ENCODE measurements at places on chromosomes 6 and 20.
A peak's percentile ranks its signal among the peaks of the same experiment; 100 is the strongest.

- DNase-seq, result no peak
Observed at GRCh38 chr6:89503641-89504040, 70.7 kb downstream of the ANKRD6 start.

DNA sequence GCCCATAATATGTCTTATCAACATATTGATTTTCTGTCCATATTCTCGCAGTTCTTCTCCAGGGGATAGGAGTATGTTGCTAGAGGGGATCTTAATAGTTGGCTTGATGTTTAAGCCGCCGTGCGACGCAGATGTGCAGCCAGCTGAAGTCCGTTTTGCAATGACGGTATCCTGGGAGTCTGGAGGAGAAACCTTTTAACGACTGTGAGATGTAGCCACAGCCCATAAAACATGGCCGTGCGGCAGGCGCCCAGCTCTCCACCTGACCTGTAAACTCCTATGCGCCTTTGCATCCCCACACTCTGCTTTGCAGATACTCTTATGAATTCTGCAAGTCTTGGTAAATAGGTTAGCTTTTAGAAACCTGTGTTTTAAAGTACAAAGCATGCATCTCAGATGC, 36.9 kb downstream of the BMP6 start:
- DNase-seq, result no peak

GRCh38 chr6:56944661-56945060, 10.2 kb upstream of the BEND6 start:
- no peak for DNase-seq

DNA sequence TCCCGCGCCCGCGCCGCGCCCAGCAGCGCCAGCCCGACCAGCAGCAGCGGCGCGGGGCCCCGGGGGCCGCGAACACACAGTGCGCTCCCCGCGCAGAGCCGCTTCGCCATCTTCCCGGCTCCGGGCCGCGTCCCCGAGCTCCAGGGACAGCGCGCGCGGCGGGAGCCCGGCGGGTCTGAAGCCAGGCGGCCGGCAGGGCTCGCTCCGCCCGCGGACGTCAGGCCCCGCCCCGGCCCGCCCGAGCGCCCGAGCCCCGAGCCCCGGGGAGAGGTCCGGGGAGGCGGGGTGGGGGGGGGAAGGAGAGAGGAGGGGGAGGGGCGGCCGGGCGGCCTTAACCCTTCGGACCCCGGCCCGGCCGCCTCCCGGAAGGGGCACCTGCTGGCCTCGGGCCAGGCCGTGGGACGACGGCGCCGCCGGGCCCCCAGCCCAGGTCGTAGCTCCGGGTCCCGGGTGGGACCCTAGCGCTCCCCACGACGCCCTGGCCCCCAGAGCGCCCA, at the start of gene LAMA5:
LAMA5 (minus strand) TSS at position 177 of the 497 bp plus-strand sequence; CDS start at position 110, 67 bp downstream.
- no peak for DNase-seq

- no peak for DNase-seq
Observed at GRCh38 chr6:30260036-30260504, 46.9 kb upstream of the TRIM26 start.

DNA sequence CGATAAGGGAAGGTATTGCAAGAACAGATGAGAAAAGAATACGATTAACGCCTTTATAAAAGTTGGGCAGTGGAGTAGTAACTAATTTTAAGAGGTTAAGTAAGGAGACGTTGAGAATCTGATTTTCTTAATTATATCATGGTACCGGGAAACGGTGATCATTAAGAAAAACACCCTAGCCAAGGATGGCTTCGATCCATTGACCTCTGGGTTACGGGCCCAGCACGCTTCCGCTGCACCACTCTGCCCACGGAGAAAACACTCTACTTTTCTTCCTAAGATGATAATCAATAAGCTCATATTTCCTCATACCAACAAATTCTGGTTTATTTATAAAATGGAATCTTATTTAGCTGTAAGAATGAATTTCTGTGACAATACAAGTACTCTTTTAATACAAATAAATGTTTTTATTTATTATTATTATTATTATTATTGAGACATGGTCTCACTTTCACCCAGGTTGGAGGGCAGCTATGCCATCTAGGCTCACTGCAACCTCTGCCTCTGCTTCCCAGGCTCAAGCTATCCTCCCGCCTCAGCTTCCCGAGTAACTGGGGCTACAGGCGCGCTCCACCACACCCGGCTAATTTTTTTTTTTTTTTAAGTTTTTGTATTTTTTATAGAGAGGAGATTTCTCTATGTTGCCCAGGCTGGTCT, 8.3 kb downstream of the POM121L2 start:
- no peak for DNase-seq

DNA sequence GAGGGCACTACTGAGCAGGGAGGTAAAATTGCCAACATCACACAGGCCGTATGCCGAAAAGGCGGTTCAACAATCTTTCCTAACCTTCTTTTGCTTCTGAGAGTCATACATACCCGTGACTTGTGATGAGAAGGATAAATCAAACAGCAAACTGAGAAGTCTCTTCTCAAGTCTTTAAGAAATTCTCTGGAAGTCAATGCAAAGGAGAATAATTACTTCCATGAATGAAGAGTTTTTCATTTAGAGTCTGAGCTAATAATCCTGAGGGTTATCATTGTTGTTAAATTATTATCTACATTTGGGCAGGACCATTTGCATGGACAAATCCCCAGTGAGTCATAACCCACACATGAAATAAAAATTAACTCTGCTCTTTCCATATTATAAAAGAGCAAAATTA, 22.4 kb upstream of the ILRUN start:
- no peak for DNase-seq

- peak; percentile 89 for DNase-seq
Observed at GRCh38 chr6:81451787-81452186, 300.7 kb downstream of the TENT5A start.

GRCh38 chr6:117706504-117706903, 31.2 kb downstream of the NUS1 start:
- no peak for DNase-seq

DNA sequence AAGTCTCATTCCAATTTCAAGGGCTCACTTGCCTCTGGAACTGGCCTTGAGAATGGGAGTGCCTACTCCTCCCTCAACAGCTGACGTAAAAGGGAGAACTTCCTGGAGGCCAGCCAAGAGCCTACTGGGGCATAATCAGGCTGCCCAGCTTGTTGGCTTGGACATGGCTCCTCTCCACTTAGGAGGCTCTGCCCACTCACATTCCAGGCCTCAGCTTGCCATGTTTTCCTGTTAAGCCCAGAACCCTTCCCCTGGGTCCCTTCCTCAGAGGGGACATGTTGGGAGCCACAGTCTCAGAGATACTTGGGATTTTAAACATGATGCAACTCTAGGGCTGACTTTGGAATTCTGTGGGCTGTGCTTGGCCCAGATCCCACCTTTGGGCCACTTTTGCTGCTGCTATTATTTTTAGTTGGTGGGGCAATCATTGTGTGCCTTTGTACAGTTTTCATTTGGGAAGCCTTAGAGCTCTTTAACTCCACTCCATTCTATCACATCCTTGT, 31.5 kb upstream of the ADTRP start:
- DNase-seq, result peak; percentile 96

DNA sequence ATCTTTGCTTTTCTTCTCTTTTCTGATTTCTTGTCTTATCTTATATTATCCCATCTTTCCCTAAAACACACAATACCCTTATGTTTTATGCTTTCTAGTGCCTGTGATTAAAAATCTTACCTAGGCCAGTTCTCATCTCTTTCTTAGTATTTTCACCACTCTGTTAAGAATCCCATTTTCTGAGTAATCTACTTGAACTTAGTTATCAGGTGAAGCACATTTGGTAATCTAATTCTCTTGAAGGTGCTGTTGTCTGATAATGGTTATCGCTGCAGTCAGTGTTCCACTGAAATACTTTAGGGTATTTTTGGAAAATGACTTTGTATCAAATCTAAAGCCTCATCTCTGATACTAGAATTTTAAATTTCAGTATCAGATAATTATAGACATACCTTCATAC, 192.5 kb upstream of the MAN1A1 start:
- DNase-seq, result no peak

DNA sequence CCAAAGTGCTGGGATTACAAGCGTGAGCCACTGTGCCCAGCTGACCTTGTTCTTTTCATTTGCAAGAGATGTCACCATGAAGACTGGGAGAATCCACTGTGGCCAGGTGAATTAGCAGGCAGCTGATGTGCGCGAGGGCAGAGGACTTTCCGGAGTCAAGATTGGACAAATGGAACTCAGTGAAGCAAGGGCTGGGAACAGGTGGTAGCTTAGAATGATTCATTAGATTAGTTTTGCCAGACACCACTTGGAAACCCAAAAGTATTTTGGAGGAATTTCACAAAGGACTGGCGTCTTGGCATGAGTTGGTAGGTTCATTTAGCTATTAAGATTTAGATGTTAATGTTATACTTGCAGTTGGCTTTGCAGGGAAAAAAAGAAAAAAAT, 4.7 kb upstream of the AKAP7 start:
- DNase-seq, result no peak

DNA sequence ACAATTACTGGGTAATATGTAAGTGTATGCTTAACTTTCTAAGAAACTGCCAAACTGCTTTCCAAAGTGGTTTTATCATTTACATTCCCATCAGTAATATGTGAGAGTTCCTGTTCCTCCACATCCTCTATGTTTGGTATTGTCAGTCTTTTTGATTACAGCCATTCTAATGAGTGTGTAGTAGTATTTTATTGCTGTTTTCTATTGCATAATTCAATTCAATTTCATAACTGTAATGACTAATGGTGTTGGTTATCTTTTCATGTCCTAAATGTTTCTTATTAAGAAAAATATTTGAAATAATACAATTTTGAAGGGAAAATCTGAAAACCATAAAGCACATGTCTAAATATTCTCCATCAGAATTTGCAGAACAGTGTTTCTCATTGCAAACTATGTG, 119.3 kb downstream of the MAP3K7 start:
- DNase-seq, result no peak

DNA sequence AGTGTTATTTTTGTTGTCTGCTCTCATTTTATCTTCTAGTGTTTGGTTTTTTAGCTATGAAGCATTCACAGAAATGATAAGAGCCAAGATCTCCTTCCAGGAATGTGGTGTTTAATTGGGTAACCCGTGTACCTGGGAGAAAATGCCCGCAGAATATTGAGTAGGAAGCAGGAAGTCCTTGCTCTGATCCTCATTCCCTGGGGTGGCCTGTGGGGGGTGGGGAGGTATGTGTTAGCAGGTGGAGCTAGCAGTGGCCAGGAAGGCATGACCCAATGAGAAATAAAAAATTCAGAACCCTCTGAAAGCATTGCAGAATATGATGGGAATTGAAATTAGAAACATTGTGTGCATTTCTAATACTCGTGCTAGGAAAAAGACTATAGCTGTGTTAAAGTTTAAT, 100.8 kb downstream of the DTD1 start:
- DNase-seq, result no peak

DNA sequence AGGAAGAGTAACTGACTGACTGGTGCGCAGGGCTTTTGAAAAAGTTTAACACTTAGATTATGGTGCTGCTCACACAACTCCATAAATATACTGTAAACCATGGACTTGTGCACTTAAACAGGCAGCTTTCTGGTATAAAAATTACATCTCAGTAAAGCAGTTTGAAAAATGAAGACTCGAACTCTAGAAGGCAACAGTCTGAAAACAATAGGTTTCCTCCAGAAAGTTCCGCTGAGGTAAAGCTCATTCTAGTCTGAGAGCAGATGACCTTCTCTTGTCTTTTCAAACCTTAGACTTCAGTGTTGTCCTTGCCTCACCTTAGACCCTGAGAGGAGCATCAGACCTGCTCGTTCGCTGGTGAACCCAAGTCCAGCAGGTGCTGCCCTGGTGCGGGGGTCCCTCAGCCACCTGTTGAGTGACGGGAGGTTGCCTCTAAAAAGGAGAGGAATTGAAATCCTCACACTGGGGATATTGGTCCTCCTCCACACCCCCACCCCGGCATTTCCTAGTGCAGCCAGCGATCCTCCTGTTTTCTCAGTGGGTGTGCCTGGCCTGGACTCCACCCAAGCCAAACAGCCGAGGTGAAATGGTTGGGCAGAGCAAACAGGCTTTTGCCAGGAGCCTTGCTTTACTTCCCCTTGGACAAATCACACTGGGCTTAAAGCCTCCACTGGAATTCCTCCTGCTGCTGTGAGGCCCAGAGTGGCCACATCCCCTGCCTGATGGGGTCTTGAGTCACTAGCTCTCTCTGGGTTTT, 14.7 kb upstream of the PYGB start:
- DNase-seq, result peak; percentile 81

DNA sequence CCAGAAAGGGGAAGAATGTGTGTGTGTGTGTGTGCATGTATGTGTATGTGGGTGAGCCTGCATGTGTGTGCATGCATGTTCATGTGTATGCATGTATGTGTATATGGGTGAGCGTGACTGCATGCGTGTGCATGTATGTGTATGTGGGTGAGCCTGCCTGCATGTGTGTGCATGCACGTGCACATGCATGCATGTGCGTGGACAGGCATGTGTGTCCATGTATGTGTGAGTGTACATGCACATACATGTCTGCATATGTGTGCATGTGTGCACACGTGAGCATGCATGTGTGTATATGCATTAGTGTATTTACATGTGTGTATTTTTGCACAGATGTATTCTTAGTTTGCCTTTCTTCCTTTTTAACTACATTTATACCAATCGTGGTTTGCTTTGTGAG, 601.5 kb downstream of the QKI start:
- no peak for DNase-seq

- no peak for DNase-seq
Observed at GRCh38 chr6:24827970-24828369, 29.3 kb upstream of the ARMH2 start.

DNA sequence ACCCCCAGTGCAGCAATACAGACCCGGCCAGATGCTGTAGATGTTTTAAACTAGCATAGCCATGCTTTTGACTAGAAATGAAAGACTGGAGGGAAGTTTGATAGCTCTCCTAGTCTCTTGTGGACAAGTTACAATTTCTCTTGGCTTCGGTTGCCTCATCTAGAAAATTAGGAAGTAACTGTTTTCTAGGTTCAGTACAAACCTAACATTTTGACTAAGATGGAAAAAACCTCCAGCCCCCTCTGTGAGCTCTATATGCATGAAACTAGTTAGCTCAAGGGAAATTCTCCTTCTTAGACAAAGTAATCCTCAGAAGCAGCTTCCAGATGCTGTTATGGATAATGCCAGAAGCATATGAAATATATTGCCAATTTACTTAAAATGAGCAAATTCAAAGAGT, 86.6 kb downstream of the RNF144B start:
- no peak for DNase-seq

DNA sequence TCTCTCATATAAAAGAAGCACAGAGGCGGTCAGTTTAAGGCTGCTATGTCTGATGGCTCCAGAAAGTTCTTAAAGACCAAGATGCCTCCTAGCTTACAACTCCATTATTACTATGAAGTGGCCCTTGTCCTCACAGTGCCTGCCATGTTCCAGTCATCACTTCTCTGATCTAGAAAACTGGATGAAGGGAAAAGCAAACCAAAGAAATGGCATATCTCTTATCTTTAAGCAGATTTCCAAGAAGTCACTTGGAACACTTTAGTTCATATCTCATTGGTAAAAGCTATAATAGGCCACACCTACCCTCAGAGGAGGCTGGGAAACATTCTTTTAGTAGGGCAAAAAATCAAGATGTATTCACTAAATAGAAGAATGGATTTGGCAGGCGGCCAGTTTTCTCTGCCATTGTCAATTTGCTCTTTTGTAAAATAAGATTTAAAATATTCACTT, 289.6 kb downstream of the TBC1D7 start:
- DNase-seq, result peak; percentile 22
